GM12864 (cell line): ENCODE measurements at places on chromosomes 2 and 18.

GRCh38 chr2:198657512-198658121 lies 800.1 kb downstream of the SATB2 start:
- no peak for DNase-seq

- no peak for DNase-seq
Measured at GRCh38 chr2:165660361-165660760, 133.7 kb downstream of the GALNT3 start.

DNA sequence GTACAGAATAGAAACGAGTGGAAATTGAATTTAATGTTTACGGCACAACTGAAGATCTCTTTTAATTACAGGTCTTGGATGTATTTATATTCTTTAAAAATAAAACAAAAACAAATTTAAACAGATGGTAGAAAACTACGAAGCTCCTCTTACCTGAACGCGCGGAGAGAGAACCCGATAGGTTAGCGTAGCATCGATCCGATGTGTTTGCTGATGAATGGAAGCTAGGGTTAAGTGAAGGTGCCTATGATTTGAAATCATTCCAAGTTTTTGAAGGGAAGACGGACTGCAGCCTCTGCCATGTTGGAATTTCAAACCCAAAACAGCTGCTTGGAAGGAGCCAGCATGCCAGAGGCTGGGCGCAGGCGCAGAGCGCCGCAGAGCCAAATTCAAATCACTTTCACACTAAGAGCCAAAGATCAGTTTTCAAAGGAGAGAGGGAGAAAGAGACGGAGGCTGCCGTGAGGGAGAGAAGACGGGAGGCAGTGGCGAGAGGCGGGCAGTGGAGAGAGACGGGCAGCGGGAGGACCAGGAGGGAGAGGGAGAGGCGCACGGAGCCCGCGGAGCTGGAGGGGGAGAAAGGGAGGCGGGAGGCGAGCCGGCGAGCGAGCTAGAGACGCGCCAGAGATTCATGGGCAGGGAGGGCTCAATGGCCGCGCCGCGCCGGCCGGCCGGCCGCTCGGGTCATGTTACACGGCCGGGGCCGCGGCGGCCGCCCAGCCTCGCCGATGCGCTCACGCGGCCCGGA lies at the start of gene FIGN:
Gene FIGN, minus strand, starts transcription at position 324 of the 748 bp plus-strand sequence. CDS start 1,081 bp downstream, outside the sequence.
- no peak for DNase-seq

DNA sequence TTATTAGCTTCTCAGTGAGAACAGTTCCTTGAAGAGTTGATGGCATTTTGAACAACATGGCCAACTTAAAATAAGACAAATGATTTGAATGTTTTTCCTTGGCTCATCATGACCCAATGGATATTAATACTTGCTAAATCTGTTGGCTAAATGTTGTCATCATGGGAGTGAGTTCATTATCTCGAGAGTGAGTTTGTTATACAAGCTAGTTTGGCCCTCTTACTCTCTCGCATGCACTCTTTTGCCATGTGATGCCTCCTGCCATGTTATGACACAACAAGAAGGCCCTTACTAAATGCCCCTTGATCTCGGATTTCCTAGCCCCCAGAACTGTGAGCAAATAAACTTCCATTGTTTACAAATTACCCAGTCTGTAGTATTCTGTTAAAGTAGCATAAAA lies 22.9 kb upstream of the SANBR start:
- DNase-seq: no peak

DNA sequence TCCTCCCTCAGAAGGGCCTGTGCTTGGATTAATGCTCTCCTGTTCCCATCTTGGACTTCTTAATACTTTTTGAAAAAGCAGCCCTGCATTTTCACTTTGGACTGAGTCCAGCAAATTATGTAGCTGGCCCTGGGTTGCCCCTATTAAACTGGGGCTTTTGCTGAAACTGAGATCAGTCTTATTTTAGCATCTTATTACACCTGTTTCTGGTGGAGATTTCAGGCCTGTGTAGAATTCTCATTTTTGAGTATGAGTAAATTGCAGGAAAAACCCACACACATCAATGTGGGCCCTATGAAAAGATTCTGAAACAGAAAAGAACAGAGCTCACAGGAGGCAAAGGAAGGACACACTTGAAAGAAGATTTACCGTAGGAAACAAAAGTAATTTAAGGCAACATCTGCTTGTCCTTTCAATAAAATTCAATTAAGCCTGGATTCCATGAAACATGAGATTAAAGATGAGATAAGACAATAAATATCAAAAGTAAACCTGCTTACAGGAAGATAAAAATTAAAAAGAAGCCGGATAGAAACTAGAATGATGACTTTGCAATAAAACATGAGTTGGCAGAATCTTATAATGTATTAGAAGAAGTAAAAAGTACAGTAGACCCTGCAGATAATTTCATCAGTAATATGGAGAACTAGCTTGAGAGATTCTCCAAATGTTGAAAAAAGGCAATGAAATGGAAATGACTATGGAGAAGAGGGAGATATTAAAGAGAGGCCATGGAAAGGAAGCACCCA lies 90.7 kb upstream of the GCFC2 start:
- DNase-seq: no peak

DNA sequence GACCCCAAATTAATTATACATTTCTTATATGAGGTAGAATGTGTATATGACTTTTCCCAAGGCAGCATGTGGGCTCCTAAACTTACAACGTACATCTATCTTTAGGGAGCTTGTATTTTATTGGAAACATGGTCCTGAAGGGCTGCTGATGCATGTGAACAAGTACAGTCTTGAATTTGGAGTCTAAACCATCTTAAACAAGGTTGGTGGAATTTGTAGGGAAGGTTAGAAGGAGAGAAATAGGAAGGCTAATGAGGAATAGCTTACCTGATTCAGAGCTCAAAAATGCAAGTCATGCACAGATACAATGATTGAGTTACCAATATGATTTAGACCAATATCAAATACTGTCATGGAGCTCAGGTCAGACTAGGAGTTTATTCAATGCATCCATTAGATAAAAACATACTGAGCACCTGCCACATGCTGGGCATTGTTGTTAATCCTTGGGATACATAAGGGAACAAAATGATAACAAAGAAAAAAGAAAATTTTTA lies 458.6 kb upstream of the ETAA1 start:
- no peak for DNase-seq

DNA sequence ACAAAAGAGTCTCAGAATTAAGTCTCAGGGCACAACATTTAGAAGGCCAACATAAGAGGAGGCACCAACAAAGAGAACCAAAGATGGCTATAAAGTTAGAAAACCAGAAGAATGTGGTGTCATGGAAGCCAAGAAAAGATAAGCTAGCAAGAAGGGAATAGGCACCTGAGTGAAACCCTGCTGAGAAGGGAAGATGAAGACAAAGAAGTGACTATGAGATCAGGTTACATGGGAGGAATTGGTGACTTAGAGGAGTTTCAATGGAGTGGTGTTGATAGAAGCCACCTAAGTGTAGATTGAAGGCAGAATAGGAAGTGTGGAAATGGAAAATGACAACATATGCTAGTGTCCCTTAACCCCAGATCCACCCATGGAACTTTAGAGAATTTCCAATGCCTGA lies 327.6 kb upstream of the KCNJ3 start:
- DNase-seq: no peak

- no peak for DNase-seq
Measured at GRCh38 chr18:71011389-71011788, 722.5 kb downstream of the SOCS6 start.

DNA sequence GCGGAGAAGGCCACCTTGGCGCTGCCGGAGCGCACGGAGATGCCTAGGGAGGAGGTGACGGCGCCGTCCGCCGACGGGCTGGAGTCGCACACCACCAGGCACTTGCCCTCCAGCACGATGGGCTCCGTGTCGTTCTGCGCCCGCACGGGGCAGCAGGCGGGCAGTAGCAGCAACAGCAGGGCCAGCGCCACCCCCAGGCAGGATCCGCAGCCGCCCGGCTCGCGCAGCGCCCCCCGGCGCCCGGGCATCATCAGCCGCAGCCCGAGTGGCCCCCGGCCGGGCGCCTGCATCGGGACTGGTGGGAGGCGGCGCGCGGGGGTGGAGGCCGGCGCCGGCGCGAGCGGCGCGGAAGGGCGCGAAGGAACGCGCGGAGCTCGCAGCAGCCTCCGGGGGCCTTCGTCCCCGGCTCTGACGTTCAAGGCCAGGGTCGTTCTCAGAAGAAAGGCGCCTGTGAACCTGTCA lies 2.2 kb downstream of the CBLN2 start:
- no peak for DNase-seq

GRCh38 chr2:41922177-41922576 lies 125.6 kb upstream of the PKDCC start:
- no peak for DNase-seq
